ENCODE measurements at places on chromosomes 4 and X.

- no peak for DNase-seq
These were observed 976.8 kb upstream of the ADGRL3 start for GRCh38 chr4:60223208-60223923.

GRCh38 chr4:123666486-123666885 lies 269.9 kb downstream of the SPRY1 start:
- no peak for DNase-seq

GRCh38 chrX:133661962-133662839 lies 246.9 kb upstream of the GPC4 start:
- DNase-seq = no peak

- DNase-seq = no peak
These were observed 41.2 kb downstream of the LAS1L start for GRCh38 chrX:65493431-65493830.

GRCh38 chr4:26441102-26441501 lies 49.2 kb downstream of the CCKAR start:
- no peak for DNase-seq

DNA sequence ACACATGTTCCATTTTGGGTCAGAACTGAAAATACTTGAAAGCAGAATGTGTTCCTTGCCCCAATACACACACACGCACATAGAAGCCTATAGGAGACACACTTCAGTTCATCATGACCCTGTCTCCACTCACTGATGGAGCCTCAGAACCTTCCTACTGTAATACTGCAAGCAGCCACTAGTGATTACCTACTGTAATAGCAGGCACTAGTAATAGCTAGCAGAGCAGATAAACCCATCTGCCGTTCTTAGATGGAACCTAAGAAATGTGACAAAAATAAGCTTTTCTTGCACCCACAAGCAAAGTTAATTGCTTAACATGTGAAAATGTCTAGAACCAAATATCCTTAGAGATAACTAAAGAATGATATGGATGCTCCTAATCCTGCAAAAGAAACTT lies 13.6 kb downstream of the AMTN start:
- DNase-seq = no peak

DNA sequence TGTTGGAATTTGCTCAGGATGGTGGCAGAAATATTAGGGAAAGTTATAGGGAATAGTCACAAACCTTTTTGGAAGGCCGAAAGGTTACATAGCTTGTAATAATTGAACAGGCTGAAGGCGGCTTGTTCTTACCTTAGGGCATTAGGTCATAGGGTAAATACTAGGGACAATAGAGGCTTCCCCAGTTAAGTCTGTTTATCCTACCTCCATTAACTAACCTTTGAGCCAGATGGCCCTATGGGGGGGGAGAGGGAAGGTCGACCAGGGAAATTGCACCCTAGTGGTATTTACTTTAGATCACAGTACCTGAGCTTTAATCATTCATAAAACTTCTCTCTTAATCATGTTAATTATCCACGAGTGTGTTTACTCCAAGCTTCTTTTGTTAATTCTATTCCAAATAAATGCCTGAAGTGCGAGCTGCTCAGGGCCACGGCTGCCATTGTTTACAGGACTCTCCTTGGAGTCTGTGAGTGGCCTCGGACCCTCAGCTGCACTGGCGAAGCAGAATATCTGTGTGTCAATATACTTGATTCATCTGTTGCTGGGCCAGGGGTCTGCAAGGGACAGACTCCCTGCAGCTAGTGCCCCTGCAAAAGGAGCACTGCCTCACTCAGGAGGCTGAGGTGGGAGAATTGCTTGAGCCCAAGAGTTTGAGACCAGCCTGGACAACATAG lies 22.9 kb downstream of the PAGE2 start:
- no peak for DNase-seq

DNA sequence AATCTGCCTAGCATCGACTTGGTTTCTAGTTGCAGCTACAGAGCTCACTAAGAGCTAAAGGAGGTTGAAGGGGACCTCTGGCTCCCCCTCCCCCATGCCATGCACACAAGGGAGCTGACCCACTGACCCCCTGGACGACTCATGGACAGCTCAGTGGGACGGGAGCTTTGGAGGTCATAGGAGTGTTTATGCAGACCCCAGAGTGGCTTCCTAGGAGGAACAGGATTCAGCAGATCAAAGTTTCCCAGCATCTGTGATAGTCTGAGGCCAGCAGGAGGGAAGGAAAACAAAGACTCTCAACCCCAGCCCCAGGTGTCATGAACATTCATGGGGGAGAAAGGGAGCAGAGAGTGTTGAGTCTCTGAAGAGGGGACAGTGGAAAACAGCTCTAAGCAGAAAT lies 104.4 kb downstream of the ARSF start:
- no peak for DNase-seq
